ENCODE measurements at places on chromosomes 4 and X.

- no peak for DNase-seq
Measured at GRCh38 chr4:89245459-89245858, 62.1 kb downstream of the GPRIN3 start.

- DNase-seq = no peak
Measured at GRCh38 chrX:133475521-133475920, 60.2 kb upstream of the GPC4 start.

DNA sequence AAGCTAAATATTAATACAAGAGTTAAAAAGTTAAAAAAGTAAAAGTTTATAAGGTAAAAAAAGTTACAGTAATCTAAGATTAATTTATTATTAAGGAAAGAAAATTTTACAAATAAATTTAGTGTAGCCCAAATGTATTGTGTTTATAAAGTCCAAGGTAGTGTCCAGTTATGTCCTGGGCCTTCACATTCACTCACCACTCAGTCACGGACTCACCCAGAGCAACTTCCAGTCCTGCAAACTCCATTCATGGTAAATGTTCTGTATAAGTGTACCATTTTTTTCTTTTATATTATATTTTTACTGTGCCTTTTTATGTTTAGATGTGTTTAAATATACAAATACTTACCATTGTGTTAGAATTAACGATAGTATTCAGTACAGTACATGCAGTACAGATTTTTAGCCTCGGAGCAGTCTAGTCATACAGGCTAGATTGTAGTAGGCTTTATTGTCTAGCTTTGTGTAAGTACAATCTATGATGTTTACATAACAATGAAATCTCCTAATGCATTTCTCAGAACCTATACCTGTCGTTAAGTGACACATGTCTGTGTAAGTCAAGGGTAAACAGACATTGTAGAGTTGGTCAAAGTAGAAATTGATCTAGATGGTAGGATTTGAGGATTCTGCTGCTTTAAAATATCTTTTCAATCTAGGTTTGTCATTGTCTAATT, 197.7 kb downstream of the GC start:
- no peak for DNase-seq

- peak; percentile 48 for DNase-seq
Measured at GRCh38 chrX:129772796-129773431, 6.8 kb upstream of the SASH3 start.

- no peak for DNase-seq
Measured at GRCh38 chr4:153798901-153799693, 10.2 kb upstream of the SFRP2 start.

- DNase-seq = no peak
Measured at GRCh38 chrX:134373736-134374135, 86.2 kb upstream of the HPRT1 start.

- no peak for DNase-seq
Measured at GRCh38 chr4:145203410-145203809, 23.0 kb upstream of the OTUD4 start.

DNA sequence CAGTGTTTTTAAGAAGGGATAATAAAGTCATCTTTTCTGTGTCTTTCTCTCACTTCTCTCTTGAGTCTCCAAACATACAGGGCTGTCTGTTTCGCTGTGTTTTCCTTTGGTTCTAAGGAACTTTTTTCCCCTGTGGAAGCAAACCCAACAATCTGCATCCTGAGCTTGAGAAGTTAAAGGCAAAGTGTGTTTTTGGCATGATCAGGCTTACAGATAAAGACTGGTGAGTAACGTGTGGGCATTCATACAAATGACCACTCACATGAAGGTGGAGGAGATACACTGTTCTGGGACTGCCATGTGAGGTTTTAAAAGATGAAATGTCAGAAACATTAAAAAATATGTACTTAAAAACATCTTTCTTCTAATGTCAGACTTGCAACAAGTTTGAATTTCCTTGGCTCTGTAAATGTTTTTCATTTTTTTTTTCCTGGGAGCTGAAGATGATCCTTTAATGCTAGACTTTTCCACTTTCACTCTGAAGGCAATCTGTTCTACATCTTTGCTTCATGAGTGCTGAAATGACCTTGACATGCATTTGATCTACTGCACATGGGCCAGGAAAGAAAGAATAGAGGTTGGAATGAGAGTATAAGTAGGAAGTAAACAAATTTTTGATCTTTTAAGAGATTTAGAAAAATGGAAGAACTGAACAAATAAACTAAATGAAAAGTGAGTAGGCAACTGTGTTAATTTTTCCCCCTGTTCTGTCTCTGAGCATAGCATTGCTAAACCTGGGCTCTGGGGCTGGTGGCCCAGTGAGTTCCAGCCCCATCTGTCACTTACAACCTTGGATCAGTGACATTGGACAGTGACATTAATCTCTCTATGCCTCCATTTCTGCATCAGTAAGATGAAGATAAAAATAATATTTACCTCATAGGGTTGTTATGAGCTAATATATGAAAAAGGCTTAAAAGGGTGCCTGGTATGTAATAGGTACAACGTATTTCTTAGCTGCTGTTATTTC, 151.1 kb upstream of the TBC1D9 start:
- no peak for DNase-seq

GRCh38 chrX:100098660-100099375, 311.3 kb downstream of the PCDH19 start:
- DNase-seq = no peak

GRCh38 chr4:116358633-116359222, 726.6 kb downstream of the TRAM1L1 start:
- peak; percentile 52 for DNase-seq

All from activated CD4-positive, alpha-beta T cell treated with anti-CD3 and anti-CD28 coated beads for 48 hours (primary cell).